ENCODE measurements at places on chromosomes 2 and 18. TPM values are rescaled to one million over a fixed set of nuclear protein-coding genes. Genes with fewer than 3 reads are reported as not detected.
A peak's percentile ranks its signal among the peaks of the same experiment; 100 is the strongest.

SP100 gene
- total RNA-seq: 200 TPM

DNA sequence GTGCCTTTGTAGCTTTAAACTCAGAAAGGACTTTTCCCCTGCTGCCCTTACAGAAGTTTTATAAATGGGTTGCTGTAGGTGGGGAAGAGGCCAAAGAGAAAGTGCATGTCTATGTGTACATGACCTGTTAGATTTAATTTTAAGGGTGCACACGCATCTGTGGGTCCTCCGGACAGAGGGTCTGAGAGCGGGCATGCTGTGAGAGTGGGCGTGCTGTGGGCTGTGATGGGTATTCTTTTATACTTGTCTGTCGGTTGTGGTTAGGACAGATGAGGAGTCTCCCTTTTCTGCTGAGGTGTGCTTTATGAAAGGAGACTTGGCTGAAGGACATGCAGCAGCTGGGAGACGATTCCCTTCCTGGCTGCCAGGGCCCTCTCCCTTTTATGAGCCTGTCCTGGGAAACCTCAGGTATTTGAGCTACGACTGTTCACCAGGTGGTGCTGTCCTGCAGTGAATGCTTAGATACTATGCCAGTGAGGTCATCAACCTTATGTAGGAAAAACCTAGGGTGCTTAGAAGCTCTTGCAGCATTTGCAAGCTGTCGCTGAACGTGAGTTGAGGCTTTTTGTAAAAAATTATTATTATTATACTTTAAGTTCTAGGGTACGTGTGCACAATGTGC, 67.5 kb downstream of the TANC1 start:
- peaks cover 7% of the 10 kb centered on the region for H3K4me1 ChIP-seq
- H3K27me3 ChIP-seq: no peaks in the 10 kb centered on the region
- no peak for DNase-seq
- H3K27ac ChIP-seq: no peak overlapping the region
- no peak overlapping the region for H3K4me3 ChIP-seq

DNA sequence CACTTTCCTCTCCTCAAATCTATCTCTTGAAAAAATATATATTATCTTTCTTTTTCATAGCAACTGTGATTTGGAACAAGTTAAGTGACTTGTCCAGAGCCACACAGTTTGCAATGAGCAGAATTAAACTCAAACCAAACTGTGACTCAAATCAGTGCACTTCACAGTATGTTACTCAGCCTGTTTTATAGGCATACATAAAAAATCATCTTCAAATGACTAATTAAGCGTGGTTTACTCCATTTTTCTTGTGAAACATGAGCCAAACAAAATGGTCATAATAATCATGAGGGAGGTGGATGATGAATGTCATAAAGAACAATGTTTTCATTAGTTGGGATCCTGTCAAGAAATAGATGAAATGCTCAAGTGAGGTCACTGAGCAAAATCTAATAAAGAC, 6.1 kb upstream of the CCDC178 start:
- no peak for DNase-seq
- no peak overlapping the region for H3K4me3 ChIP-seq
- no peak overlapping the region for H3K27ac ChIP-seq
- H3K4me1 ChIP-seq: no peaks in the 10 kb centered on the region

EIPR1 gene
- 26.0 TPM for total RNA-seq

PAIP2B gene
- 2.8 TPM for total RNA-seq

GRCh38 chr18:31773774-31774476, 13.2 kb upstream of the SLC25A52 start:
- H3K36me3 ChIP-seq: no peaks in the 10 kb centered on the region
- H3K4me3 ChIP-seq: no peak overlapping the region
- no peak overlapping the region for H3K27ac ChIP-seq
- H3K4me1 ChIP-seq: no peaks in the 10 kb centered on the region
- no peak for DNase-seq
- no peaks in the 10 kb centered on the region for H3K27me3 ChIP-seq

GRCh38 chr2:218975060-218975777, 9.8 kb downstream of the FEV start:
- H3K4me3 ChIP-seq: no peak overlapping the region
- no peak for DNase-seq
- H3K4me1 ChIP-seq: peaks cover 6% of the 10 kb centered on the region
- H3K27ac ChIP-seq: no peak overlapping the region
- H3K27me3 ChIP-seq: peaks cover 16% of the 10 kb centered on the region

TMEM200C gene
- not detected for total RNA-seq

UGT1A9 gene
- not detected for total RNA-seq

DSG1 gene
- total RNA-seq: not detected

CIAO1 gene
- 169 TPM for total RNA-seq

DSC2 gene
- 2.1 TPM for total RNA-seq

DNA sequence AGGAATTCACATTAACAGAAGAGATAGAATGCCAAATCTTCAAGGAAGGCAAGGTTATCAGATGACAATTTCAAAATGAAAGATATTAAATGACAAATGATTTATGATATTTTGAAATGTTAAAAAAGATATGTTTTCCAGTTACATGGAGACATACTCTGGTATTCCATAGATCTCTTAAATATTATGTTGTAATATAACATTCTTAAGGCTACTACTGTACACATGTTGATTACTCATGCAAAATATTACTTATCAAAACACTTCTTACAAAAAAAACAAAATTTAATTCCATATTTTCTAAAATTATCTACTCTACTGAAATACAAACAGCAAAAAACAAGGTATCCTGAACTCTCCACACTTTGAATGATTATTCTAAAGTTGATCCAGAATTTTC, 22.9 kb downstream of the RTTN start:
- H3K4me3 ChIP-seq: no peak overlapping the region
- no peaks in the 10 kb centered on the region for H3K27me3 ChIP-seq
- H3K4me1 ChIP-seq: no peaks in the 10 kb centered on the region

DNA sequence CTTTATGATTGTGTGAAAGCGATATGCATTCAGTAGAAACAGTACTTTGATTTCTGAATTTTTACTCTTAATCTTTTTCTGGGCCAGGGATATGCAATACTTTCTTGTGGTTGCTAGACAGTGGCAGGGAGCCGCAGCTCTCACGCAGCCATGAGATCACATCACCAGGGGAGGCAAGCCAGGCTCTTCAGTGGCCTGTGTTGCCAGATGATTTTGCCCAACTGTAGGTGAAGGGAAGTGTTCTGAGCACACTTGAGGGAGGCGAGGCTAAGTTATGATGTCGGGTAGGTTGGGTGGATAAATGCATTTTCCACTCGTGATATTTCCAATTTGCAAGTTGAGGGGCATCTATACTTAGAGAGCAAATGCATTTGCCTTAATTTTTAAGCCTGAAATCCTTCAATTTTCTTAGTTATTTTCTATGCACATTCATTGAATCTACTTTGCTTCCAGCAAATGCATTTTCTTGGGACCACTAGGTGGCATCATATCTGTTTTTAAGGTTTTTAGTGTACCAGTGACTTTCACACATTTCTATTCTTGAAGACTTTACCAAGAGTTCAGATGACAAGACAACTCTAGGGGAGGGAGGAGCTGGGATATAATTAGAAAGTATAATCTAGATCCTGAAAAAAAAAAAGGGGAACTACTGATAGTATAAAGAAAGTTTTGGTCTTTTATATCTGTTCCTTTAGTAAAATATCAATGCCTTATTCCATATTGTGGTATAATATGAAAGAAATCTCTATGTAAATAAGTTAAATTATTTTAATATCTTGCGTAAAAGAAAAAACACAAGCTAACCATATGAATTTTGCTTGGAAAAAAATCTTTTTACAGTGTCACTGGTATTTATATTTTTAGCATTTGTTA, 643.3 kb downstream of the SOCS6 start:
- no peak overlapping the region for H3K27ac ChIP-seq

- H3K27ac ChIP-seq: peak overlapping the region; percentile 88
- H3K27me3 ChIP-seq: no peaks in the 10 kb centered on the region
- H3K4me1 ChIP-seq: peaks cover 39% of the 10 kb centered on the region
Measured at GRCh38 chr2:113240150-113240914, 38.4 kb downstream of the PAX8 start.

DNA sequence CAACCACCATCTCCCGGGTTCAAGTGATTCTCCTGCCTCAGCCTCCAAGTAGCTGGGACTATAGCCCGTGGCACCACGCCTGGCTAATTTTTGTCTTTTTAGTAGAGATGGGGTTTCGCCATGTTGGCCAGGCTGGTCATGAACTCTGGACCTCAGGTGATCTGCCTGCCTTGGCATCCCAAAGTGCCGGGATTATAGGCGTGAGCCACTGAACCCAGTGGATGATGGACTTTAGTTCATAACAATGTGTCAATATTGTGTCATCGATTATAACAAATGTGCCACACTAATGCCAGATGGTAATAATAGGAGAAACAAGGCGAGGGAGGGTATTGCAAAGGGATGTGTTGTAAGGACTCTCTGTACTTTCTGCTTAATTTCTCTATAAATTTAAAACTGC, 216.6 kb downstream of the ZBTB7C start:
- no peaks in the 10 kb centered on the region for H3K27me3 ChIP-seq
- H3K27ac ChIP-seq: no peak overlapping the region
- H3K4me1 ChIP-seq: peaks cover 3% of the 10 kb centered on the region

DNA sequence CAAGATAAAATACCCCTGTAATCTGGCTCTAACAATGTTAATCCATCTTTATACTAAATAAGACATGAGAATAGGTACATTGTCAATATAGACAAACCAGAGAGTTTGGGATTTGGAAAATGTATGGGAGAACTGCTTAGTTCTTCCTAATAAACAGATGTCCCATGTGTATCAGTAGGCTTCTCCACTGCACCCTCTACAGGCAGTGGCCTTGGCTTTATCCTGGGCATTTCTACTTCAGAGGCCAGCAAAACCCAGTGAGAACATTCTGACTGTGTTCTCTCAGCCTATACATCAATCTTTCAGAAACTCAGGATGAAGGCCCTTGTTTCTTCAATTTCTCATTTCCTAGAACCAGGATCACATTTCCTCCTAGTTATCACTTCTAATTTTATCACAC, 1167.5 kb upstream of the ACVR2A start:
- H3K4me3 ChIP-seq: no peak overlapping the region
- H3K36me3 ChIP-seq: no peaks in the 10 kb centered on the region
- H3K4me1 ChIP-seq: no peaks in the 10 kb centered on the region
- H3K27ac ChIP-seq: no peak overlapping the region

GRCh38 chr2:29064746-29065067, 9.6 kb downstream of the PCARE start:
- no peak for DNase-seq
- no peaks in the 10 kb centered on the region for H3K36me3 ChIP-seq
- peaks cover 37% of the 10 kb centered on the region for H3K4me1 ChIP-seq
- peak overlapping the region; percentile 53 for H3K27ac ChIP-seq
- H3K27me3 ChIP-seq: no peaks in the 10 kb centered on the region

DNA sequence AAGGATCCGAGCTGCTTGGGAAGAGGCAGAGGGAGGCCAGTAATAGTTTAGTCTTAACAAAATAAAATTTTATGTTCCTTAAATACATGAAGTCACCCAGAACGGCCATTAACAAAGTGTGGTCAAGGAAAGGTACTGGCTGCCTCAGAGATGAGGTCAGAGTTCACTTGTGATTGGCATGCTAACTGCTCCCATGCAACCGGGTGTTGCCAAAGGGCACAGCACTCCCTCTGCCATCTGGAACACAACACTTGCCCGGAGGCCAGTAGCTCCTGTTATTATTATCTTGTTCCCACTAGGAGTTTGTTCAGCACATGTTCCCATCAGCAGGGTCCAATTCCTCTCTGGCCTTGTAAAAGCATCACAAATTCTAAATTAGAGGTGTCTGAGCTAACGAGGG, 207.0 kb downstream of the CYP26B1 start:
- H3K4me3 ChIP-seq: no peak overlapping the region
- H3K4me1 ChIP-seq: no peaks in the 10 kb centered on the region
- no peak overlapping the region for H3K27ac ChIP-seq

RBBP8 gene
- total RNA-seq: 78.2 TPM

L3MBTL4 gene
- total RNA-seq: 29.1 TPM

GCG gene
- not detected for total RNA-seq

DNA sequence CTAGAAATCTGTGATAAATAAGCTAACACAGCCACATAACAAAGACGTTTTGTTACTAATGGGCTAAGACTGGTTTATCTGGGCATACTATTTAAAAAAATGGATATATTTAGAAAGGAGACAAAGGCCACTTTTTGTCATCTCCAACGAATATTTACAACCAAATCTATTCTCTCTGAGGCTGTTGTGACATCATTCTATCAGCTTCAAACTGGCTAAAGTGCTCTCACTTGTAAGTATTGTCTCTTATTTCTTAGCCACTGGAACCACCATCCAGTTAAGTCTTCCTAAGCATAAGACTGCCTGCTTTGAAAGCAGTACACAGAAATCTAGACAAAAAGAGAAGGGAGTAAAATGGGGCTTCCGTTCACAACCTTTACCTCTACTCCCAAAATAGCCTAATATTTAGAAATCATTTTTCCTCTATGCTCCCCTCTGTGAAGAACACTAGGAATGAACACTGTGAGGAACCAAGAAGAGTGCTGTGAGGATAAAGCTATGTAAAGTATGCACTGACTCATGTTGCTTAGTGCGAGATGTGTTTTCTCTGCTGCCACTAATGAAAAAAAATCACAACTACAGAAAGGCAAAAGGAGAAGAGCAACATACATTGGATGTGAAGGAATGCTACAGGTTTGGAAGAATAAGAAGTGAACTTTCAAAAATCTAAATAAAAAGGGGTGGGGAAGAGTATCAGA, 264.1 kb downstream of the EXOC6B start:
- H3K4me3 ChIP-seq: no peak overlapping the region
- DNase-seq: no peak
- H3K36me3 ChIP-seq: no peaks in the 10 kb centered on the region

- H3K27ac ChIP-seq: no peak overlapping the region
- H3K27me3 ChIP-seq: no peaks in the 10 kb centered on the region
- H3K4me3 ChIP-seq: no peak overlapping the region
- H3K4me1 ChIP-seq: no peaks in the 10 kb centered on the region
Measured at GRCh38 chr18:7177116-7177744, 53.7 kb upstream of the LRRC30 start.

GRCh38 chr2:65478498-65479135, 46.2 kb upstream of the SPRED2 start:
- H3K4me1 ChIP-seq: peaks cover 11% of the 10 kb centered on the region
- no peak overlapping the region for H3K27ac ChIP-seq
- H3K4me3 ChIP-seq: no peak overlapping the region
- H3K36me3 ChIP-seq: no peaks in the 10 kb centered on the region

- no peaks in the 10 kb centered on the region for H3K36me3 ChIP-seq
- H3K4me3 ChIP-seq: no peak overlapping the region
- no peak for DNase-seq
- no peaks in the 10 kb centered on the region for H3K27me3 ChIP-seq
- H3K4me1 ChIP-seq: peaks cover 11% of the 10 kb centered on the region
- no peak overlapping the region for H3K27ac ChIP-seq
Measured at GRCh38 chr2:67612576-67613042, 215.5 kb downstream of the ETAA1 start.

NAT8 gene
- total RNA-seq: not detected

GRCh38 chr2:152525277-152525838, 190.4 kb downstream of the FMNL2 start:
- peak; percentile 44 for DNase-seq
- H3K4me3 ChIP-seq: no peak overlapping the region
- H3K27ac ChIP-seq: no peak overlapping the region
- H3K4me1 ChIP-seq: peaks cover 12% of the 10 kb centered on the region
- no peaks in the 10 kb centered on the region for H3K36me3 ChIP-seq
